Hematopoietic multipotent progenitor cell treated with erythropoietin and hydrocortisone succinate and interleukin-3 and kit ligand, for 8 days (in vitro differentiated cells): ENCODE measurements at places on chromosomes 3 and 15.

- DNase-seq: no peak
Measured at GRCh38 chr3:36738702-36739101, 25.7 kb downstream of the DCLK3 start.

GRCh38 chr3:188343894-188344293, 189.9 kb downstream of the LPP start:
- DNase-seq: no peak

DNA sequence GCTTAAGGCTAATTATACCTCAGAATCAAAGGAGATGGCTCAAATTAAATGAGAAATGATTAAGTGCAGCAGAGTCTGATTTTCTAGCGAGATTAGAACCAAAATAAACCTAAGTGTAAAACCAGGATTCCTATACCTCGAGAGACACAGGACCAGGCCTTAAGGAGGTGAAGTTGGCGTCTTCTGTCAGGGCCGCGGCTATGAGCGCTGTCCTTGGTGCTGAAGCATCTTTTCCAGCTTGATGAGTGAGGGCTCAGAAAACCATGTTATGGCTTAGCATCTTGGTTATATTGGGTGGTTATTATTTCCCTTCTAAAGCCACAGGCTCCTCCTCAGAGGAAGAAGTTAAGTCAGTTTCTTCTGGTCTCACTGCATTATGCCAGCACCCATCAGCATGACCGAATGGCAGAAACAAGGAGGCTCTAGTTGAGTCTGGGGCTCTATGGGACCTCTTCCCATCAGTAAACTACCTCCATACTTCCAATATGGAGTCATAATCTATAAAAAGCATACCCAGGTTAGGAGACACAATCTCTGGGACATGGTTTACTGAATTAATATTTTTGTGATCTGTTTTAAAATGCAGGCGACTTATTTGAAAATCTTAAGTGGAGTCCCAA, 120.1 kb upstream of the NMNAT3 start:
- peak; percentile 49 for DNase-seq

DNA sequence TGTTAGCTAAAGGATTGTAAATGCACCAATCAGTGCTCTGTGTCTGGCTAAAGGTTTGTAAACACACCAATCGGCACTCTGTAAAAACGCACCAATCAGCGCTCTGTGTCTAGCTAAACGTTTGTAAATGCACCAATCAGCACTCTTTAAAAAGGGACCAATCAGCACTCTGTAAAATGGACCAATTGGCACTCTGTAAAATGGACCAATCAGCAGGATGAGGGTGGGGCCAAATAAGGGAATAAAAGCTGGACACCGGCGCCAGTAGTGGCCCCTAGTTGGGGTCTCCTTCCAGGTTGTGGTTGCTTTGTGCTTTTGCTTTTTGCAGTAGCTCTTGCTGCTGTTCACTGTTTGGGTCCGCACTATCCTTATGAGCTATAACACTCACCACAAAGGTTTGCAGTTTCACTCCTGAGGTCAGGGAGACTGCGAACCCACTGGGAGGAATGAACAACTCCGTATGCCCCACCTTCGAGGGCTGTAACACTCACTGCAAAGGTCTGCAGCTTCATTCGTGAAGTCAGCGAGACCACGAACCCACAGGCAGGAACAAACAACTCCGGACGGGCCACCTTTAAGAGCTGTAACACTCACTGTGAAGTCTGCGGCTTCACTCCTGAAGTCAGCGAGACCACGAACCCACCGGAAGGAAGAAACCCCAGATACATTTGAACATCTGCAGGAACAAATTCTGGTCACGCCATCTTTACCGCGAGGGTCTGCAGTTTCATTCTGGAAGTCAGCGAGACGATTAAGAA, 1.1 kb upstream of the SUCLG2 start:
- peak; percentile 63 for DNase-seq

DNA sequence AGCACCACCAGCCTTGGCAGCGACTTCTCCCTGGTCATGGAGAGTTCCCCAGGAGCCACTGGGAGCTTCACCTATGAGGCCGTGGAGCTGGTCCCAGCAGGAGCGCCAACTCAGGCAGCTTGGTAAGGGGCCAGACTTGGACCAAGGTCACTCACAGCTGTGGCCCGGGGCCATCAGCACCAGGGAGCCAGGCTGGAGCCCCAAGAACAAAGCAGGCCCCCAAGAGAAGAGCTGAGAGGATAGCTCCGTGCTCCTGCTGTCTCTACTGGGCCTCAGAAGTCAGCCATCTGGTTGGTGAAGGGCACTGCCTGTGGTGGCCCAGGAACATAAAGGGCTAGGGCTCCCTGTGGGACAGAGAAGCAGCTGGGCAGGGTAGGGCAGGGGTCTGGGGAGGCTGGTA, 14.7 kb upstream of the CPNE9 start:
- no peak for DNase-seq

- peak; percentile 85 for DNase-seq
Measured at GRCh38 chr15:91049378-91050127, 27.2 kb upstream of the VPS33B start.

GRCh38 chr3:69879051-69879450, 120.5 kb upstream of the SAMMSON start:
- DNase-seq: no peak

GRCh38 chr3:112097378-112097777, 11.2 kb downstream of the C3orf52 start:
- DNase-seq: peak; percentile 20

GRCh38 chr3:128222796-128223385, 69.6 kb downstream of the EEFSEC start:
- DNase-seq: peak; percentile 5

- DNase-seq: no peak
Measured at GRCh38 chr3:62332017-62332416, 41.3 kb downstream of the FEZF2 start.

DNA sequence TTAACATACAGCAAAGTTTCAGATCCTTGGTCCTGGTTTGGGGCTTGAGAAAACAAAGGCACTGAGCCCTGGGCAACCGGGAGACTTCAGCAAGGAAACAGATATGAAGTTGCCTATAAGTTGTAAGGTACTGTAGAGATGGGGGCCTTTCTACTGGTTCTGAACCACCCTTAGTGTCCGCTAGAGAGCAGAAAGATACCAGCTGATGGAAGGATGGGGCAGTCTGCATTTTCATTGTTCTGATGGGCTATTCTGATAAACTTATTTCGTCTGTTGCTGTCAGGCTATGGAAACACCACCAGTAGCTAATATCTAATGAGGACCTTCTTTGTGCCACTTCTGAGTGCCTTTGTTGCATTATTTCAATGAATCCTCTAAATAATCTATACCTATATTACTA, 38.7 kb downstream of the FGD5 start:
- no peak for DNase-seq

- peak; percentile 90 for DNase-seq
Measured at GRCh38 chr3:69724722-69725435, 14.4 kb upstream of the MITF start.

- no peak for DNase-seq
Measured at GRCh38 chr3:114451561-114452018, 157.8 kb downstream of the TIGIT start.

- DNase-seq: no peak
Measured at GRCh38 chr15:71332431-71333004, 217.2 kb downstream of the THSD4 start.

GRCh38 chr3:194156095-194156494, 20.1 kb downstream of the HES1 start:
- no peak for DNase-seq

- DNase-seq: no peak
Measured at GRCh38 chr3:124758851-124759635, 28.8 kb downstream of the UMPS start.

- DNase-seq: no peak
Measured at GRCh38 chr15:98620020-98620419, 28.3 kb upstream of the IGF1R start.

- DNase-seq: no peak
Measured at GRCh38 chr15:74128785-74129585, 1.4 kb upstream of the ISLR2 start.

- DNase-seq: no peak
Measured at GRCh38 chr3:12465836-12466225, 18.4 kb upstream of the TSEN2 start.

GRCh38 chr3:186217820-186218164, 108.9 kb upstream of the ETV5 start:
- DNase-seq: peak; percentile 84

GRCh38 chr15:58285921-58286278, 145.9 kb upstream of the LIPC start:
- no peak for DNase-seq

- no peak for DNase-seq
Measured at GRCh38 chr3:66469220-66469640, 31.6 kb downstream of the LRIG1 start.

DNA sequence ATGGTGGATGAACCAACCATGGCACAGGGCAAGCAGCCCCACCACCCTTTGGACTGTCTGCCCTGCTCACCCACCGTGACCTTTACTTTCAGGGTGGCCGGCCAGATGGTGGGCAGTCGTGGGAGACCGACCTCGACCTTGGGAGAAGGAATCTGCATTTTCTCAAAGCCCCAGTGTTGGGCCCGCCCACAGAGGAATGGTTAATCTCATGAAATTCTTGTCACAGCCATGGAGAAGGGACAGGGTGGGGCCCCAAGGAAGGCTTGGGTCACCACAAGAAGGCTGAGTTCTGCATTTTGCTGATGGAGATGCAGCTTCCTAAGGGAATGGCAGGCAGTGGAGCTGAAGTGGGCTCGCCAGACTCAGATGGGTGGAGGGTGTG, 2.9 kb downstream of the PLXND1 start:
- DNase-seq: no peak

DNA sequence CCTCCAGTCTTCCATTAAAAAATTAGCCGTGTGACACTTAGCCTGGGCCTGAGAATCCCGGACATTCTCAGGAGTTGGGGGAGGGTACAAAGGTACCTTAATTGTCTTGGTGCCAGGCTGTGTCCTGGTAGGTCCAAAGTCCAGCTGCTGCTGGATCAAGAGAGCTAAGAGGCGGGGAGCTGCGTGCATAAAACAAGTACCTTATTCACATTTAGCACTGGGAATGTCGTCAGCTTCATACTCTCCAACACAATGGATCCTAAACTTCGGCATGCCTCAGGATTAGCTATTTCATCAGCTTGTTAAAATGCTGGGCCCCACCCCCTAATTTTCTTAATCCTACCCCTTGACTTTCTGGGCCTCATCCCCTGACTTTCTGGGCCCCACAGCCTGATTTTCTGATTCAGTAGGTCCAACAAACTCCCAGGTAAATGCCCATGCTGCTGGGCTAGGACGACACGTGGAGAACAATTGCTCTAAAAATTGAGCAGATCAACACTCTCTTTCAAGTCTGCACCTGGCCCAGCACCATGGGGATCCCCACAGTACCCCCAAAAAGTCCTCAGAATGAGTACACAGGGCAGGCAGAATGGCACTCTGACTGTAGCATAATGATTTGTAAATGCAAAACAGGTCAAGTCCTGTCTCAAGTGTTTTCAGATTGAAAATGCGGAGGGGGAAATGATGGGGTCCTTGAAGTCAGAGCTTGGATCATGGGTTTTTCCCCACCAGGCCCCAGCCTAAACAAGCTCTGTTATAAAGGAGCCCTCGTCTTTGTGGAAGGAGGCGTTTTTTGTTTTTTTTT, 5.6 kb upstream of the AEN start:
- DNase-seq: no peak

DNA sequence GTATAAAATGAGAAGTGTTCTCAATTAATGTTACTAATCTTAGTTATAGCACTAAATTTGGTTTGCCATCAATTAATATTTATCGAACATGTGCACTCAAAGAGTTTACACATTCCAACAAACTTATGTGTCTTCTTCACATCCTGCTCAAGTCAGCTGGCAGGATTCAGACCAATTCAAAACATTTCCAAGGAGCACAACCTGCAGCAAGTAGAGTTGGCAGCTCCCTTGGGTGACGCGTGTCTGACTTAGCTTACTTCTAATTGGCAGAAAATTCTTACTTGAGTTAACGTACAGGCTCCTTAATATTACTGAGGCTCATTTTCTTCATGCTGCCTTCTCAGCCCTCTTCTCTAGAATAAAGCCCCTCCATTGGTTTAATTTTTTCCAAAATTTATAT, 110.4 kb upstream of the PFN2 start:
- no peak for DNase-seq

GRCh38 chr15:55816017-55816416, 73.1 kb upstream of the PRTG start:
- no peak for DNase-seq

GRCh38 chr3:51676102-51676640, 5.1 kb downstream of the TEX264 start:
- DNase-seq: no peak

GRCh38 chr3:88467191-88467590, 317.4 kb downstream of the C3orf38 start:
- no peak for DNase-seq

DNA sequence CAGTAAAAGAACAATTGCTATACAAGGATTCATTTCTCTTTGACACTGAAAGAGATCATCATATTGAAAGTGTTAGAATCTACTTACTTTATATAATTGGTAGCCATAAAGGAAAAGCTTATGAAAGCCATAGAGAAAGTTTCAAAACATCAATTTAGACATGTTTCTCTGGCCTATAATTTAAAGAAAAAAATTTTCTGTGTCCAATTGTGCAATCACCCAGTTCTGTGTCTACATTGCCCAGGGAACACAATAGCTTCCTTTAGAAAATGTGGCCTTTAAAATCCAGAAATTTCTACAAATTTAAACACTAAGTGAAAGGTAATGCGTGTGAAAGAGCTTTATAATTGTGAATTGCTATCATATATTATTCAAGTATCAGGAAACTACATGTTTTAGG, 259.2 kb downstream of the GBE1 start:
- DNase-seq: no peak

GRCh38 chr3:8493744-8494143, 7.9 kb upstream of the LMCD1 start:
- no peak for DNase-seq

DNA sequence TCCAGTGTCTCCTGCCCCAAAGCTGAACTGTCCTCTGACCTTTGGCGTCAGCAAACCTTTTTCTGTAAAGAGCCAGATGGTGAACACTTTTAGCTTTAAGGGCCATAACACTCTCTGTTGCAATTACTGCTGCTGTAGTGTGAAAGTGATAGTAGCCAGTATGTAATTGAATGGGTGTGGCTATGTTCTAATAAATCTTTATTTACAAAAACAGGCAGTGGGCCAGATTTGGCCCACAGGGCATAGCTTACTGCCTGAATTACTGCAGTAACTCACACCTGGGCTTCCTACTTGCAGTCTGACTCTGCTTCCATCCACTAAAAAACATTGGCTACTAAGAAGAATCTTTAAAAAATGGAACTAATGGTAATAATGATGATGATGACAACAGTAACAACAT, 68.0 kb upstream of the SLC6A11 start:
- DNase-seq: no peak

DNA sequence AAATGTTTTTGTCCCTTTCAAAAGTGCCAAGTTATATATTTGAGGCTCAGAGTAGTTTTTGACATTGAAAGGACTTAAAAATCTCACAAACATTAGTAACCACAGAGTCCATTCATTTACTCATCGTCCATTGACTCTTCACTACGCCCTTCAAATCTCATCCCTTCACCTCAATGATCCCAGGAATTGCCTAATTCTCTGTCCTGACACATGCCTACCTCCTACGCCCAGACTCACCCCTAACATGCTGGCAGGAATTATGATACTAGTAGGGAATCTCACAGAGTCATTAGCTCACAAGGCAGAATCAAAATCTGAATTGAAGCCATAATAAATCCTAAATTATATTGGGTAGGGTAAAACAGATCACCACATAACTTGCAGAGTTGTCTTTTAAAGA, 410.1 kb downstream of the RAP2B start:
- DNase-seq: no peak
